ENCODE measurements at places on chromosomes 5 and 9. TPM values are rescaled to one million over a fixed set of nuclear protein-coding genes. Genes with fewer than 3 reads are reported as not detected.

GRCh38 chr5:138032028-138032571 is 779 bp downstream of the FAM13B start:
- DNase-seq = peak; percentile 83

DNA sequence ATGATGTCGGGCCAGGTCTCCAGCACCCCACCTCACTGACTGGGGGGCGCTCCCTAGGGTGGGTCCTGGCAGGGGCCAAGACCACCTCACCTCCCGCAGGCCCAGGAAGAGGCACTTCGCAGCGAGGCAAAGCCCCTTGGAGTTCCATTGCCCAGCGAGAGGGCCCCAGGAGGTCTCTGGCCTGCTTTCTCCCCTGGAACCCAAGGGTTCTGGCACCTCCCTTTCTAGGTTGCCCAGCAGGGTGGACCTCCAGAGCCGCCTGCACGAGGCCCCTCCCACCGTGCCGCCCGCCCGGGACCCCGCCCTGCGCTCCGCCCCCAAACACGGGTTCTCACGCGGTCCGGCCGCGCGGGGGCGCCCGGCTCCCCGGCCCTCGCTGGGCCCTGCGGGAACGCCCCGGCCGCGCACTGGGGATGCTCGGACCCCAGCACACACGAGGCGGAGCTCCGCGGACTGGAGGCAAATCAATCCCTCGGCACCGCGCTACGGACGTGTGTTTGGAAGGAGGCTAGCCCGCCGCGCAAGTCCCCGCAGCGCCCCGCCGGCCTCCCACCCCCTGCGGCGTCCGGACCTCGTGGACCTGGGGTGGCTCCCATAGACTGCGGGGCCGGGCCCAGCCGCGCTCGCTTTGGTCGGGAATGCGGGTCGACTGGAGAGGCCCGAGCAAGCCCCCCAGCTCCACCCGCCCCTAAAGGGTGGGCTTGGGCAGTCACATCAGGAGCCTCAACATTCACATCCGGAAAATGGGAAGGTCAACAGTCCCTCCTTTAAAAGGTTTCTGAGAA is 99.5 kb upstream of the LMX1B start:
- peak; percentile 79 for DNase-seq

GRCh38 chr5:14123974-14124482 is 19.1 kb upstream of the TRIO start:
- DNase-seq = no peak

- DNase-seq = peak; percentile 19
These were observed 114.2 kb upstream of the PHYKPL start for GRCh38 chr5:178346607-178347334.

DNA sequence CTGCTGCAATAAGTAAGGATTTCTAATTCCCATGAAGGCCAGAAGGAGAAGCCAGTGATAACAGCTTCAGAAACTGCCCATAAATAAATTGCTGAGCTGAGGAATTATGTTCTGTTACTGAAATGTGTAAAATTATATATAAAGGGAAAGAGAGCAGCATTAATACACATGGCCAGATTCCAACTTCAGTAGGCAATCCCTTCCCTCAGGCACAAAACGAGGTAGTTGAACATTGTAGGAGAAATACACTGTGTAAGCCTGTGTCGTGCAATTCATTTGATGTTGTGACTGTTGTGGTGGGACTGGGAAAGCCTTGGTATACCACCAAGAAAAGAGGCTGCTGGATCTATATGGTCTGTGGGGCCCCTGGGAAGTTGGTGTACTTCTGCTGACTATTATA is 192.9 kb downstream of the WDR70 start:
- DNase-seq = no peak

- no peak for DNase-seq
These were observed 212.3 kb downstream of the ERCC6L2 start for GRCh38 chr9:96087669-96088299.

DNA sequence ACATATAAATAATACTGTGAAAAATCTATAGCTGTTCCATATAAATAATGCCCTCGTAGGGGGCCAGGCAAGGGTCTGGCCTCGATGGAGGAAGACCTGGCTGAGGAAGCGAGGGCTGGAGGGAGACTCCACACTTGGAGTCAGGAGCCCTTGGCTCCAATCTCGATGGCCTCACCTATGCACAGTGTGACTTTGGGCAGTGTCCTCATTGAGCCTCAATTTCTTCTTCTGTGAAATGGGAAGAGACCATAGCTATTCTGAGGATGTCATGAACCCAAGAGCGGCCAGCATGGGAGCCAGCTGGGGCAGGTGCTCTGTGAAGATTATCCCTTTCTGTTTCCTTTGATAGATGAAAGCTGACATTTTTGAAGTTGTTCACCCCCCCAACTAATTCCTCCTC is 24.8 kb downstream of the ANGPTL2 start:
- no peak for DNase-seq

- no peak for DNase-seq
These were observed 210.5 kb downstream of the GADD45G start for GRCh38 chr9:89815061-89815902.

GRCh38 chr5:6488021-6488420 is 39.4 kb downstream of the UBE2QL1 start:
- no peak for DNase-seq

TXNDC8 gene
- not detected for total RNA-seq

GCNT4 gene
- total RNA-seq = 1.9 TPM

UIMC1 gene
- 39.1 TPM for total RNA-seq

TMEM232 gene
- total RNA-seq = 11.4 TPM

SHOC1 gene
- 0.15 TPM for total RNA-seq

SIT1 gene
- 1.5 TPM for total RNA-seq

PPP1R26 gene
- total RNA-seq = 22.8 TPM

SPATA31E1 gene
- total RNA-seq = not detected
